Esophagus squamous epithelium (tissue), 5 donors: ENCODE measurements at places on chromosomes 5 and 9. TPM values are rescaled to one million over a fixed set of nuclear protein-coding genes. Genes with fewer than 3 reads are reported as not detected.

MPDZ gene
- 6.2 TPM for total RNA-seq

ALDH1A1 gene
- 39.1 TPM for total RNA-seq

SPINK4 gene
- not detected for total RNA-seq

THBS4 gene
- 1.7 TPM for total RNA-seq

ENTPD2 gene
- total RNA-seq = 1.3 TPM

DNA sequence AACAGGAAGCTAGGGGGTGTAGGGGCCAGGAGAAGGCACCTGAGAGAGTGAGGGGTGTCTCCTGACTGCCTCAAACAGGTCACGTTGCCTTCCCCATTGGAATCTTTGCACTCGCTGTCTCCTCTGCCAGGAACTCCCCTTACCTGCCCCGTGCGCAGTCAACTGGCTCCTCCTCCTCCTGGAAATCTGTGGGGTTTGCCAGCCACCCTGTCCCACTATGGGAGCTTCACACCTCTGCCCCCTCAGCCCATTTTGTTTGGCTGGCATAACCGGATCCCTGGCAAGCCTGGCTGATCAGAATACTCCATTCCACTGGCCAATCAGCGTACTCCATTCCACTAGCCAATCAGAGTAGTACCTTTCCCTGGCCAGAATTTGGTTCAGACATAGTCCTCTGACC lies 10.4 kb upstream of the SLC34A1 start:
- H3K27me3 ChIP-seq = no peaks in the 10 kb centered on the region
- H3K4me1 ChIP-seq = peaks cover 29% of the 10 kb centered on the region
- H3K27ac ChIP-seq = peak overlapping the region; percentile 86
- no peaks in the 10 kb centered on the region for H3K36me3 ChIP-seq
- DNase-seq = no peak

DNA sequence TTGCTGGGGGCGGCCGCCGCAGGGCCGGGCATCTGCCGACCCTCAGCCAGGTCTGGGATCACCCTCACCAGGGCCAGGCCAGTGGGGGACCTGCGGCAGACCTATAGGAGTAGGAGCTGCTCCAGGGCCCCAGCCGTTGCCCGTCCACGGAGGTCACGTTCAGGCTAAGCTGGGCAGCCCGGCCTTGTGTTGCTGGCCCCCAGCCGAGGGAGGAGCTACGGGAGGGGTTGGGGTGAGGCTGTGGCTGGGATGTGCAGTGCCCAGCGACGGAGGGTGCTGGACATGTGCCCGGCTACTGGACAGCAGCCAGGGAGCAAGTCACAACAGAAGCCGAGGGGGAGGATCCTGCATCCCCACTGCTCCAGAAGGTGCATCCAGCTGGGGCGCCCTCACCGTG lies 39.6 kb upstream of the SLC6A19 start:
- H3K27me3 ChIP-seq = no peaks in the 10 kb centered on the region
- H3K4me3 ChIP-seq = no peak overlapping the region
- no peaks in the 10 kb centered on the region for H3K36me3 ChIP-seq
- DNase-seq = no peak
- no peak overlapping the region for H3K27ac ChIP-seq
- H3K4me1 ChIP-seq = no peaks in the 10 kb centered on the region

GRCh38 chr9:69213647-69214046 lies 39.6 kb downstream of the TJP2 start:
- H3K4me3 ChIP-seq = no peak overlapping the region
- no peak for DNase-seq
- no peaks in the 10 kb centered on the region for H3K27me3 ChIP-seq
- H3K36me3 ChIP-seq = no peaks in the 10 kb centered on the region

DNA sequence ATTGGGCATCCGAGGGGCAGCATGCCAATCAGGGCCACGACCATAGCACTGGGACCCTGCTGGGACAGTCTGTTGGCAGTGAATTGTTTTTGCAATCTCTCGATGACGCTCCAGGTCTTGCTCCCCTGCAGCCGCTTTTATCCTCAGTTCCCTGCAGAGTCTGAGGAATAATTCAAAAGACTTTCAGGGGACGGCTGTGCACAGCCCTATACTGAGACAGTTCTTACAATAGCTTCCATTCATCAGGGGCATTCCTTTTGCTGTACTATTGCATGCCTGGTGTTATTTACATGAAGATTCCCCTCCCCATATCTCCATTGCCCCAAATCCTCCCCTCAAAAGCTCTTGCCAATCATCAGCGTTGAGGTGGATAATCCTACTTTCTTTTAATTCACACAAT lies 163.3 kb upstream of the WWC1 start:
- H3K4me3 ChIP-seq = no peak overlapping the region
- H3K27ac ChIP-seq = no peak overlapping the region
- no peaks in the 10 kb centered on the region for H3K27me3 ChIP-seq
- H3K4me1 ChIP-seq = peaks cover 4% of the 10 kb centered on the region

- DNase-seq = no peak
- no peaks in the 10 kb centered on the region for H3K4me1 ChIP-seq
- no peak overlapping the region for H3K4me3 ChIP-seq
- H3K27ac ChIP-seq = no peak overlapping the region
- peaks cover 10% of the 10 kb centered on the region for H3K36me3 ChIP-seq
Measured at GRCh38 chr5:123382252-123382651, 41.0 kb downstream of the CEP120 start.

DNA sequence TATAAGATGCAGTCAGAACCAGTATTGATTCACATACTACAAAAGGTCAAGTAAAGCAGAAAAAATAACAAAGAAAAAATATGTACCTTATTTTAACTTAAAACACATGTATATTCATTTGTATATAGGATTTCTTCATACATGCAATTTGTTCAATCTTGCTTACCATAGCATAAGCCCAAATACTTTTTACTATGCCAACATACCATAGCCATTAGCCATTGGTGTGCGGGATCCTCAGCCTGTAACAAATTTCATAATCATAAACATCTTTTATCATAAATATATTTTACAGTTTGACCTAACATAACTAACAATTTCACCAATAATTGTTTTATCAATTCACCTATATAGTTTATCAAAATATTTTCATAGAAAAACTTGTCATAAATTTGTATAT lies 51.1 kb downstream of the MPDZ start:
- no peaks in the 10 kb centered on the region for H3K36me3 ChIP-seq
- no peak overlapping the region for H3K27ac ChIP-seq
- H3K27me3 ChIP-seq = no peaks in the 10 kb centered on the region
- no peaks in the 10 kb centered on the region for H3K4me1 ChIP-seq
- no peak for DNase-seq
